ENCODE measurements at places on chromosomes 2 and 18. TPM values are rescaled to one million over a fixed set of nuclear protein-coding genes. Genes with fewer than 3 reads are reported as not detected.

C2orf80 gene
- total RNA-seq, result not detected

PXDN gene
- 1.1 TPM for total RNA-seq

CNGA3 gene
- total RNA-seq, result not detected

PFN4 gene
- total RNA-seq, result 0.60 TPM

ZNF385B gene
- not detected for total RNA-seq
